Activated CD4-positive, alpha-beta memory T cell treated with anti-CD3 and anti-CD28 coated beads, Interleukin-2, amount 10 ng/mL, durations not matched to agents 7 days and 5 days (primary cell): ENCODE measurements at places on chromosomes 6 and 20. TPM values are rescaled to one million over a fixed set of nuclear protein-coding genes. Genes with fewer than 3 reads are reported as not detected.

GINS1 gene
- total RNA-seq: 28.0 TPM

ESF1 gene
- 10.6 TPM for total RNA-seq

TRIM38 gene
- 33.5 TPM for total RNA-seq

GRCh38 chr20:52031206-52031562 lies 160.4 kb downstream of the ZFP64 start:
- DNase-seq: no peak

DNA sequence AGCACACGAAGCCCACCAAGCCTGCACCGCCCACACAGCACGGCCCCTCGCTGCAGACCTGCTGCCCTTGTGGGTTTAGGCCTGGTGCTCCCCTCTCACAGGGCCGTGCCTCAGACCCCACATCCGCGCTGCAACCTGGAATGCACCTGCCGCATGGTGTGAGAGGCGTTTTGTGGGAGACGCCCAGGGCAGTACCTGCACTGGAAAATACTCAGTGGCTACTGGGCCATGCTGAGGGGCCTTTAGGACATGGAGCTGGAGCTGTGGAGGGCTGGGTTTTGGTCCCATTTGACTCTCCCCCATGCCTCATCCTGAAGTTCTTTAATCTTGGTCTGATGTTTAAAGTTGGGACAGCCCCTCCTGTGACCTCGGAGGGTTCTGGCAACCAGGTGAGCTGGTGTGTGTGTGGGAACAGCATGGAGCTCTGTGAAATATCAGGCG lies 116.3 kb downstream of the ERMARD start:
- no peak for DNase-seq
